ENCODE measurements at places on chromosomes 2 and 18.
A peak's percentile ranks its signal among the peaks of the same experiment; 100 is the strongest.

DNA sequence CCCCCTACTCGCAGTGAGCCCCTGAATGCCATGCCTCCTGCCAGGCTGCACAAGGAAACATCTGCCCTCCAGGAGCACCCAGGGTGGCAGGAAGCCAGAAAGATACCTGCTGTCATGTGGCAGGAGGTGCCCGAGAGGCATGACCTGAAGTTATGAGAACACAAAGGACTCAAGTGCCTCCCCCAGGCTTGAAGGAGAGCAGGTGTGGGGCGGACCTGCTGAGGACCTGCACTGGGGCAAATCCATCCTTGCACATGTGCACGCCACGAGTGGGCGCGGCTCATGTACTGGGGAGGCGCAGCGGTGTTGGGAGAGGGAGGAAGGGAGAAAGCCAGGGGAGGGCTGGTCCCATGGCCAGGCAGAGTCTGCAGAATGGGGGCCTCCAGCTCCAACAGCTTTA is 26.9 kb downstream of the SDC1 start:
- DNase-seq: no peak

GRCh38 chr2:241184901-241185300 is 3.6 kb upstream of the ANO7 start:
- DNase-seq: no peak

DNA sequence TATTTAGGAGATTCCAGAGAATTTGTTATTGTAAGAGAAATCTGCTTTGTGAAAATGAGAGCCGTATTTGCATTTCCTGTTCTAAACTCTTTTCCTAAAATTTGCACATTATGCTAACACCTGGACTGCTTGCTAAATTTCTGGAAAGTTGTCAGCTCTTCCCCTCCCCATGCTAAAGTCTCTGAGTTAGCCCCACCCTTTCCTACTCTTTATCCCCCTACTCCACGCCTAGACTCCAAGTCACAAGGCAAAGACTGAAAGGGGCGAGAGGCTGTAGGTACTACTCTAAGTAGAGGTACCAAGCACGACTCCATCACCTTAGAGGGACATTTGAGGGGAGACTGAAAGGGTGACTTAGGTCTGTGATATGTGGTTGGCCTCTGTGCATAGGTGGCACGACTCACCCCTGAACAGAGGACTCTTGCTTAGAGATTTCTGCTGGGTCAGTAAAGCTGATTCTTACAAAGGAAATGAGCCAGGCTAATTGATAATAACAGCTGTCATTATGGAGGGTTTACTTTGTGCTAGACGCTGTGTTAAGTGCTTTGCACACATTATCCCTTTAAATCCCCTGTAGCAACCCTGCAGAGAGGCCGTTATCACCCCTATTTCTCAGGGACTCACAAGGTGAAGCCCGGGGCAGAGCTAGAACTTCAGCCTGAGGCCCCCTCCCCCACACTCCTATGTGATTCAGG is 373.5 kb downstream of the EN1 start:
- DNase-seq: no peak

DNA sequence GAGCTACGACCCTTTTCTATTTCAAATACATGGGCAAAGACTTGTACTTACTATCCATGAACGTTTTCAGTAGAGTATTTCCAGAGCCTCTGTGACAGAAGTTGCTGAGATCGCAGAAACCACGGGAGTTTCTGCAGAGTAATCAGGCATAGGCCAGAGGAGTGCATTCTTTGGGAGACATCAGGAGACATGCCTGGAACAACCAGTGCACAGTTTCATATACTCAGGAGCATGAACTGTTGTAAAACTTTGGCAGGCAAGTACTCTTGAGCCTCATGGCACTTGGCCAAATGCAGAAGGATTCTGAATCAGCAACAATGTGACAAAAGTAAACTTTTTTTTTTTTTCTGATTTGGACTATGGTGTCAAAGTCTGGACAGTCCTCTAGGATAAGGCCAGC is 307.1 kb downstream of the GRB14 start:
- peak; percentile 32 for DNase-seq
